Tracheal epithelial cell (primary cell): ENCODE measurements at places on chromosomes 7 and 10. TPM values are rescaled to one million over a fixed set of nuclear protein-coding genes. Genes with fewer than 3 reads are reported as not detected.

Gene VAX1
- total RNA-seq: not detected in 2 replicates

Gene CYP26C1
- total RNA-seq: 0.24 TPM in 1 of 2 replicates, not detected in the other

Gene TMEM184A
- total RNA-seq: 8.2 and 24.9 TPM in 2 replicates

Gene GRID2IP
- 0.24 TPM in 1 of 2 replicates, not detected in the other for total RNA-seq

Gene AGBL3
- 0.64 and 0.96 TPM in 2 replicates for total RNA-seq

Gene PIP
- not detected in 2 replicates for total RNA-seq

Gene FRMD4A
- total RNA-seq: 2.2 and 2.3 TPM in 2 replicates

Gene ASB10
- not detected in 2 replicates for total RNA-seq
